ENCODE measurements at places on chromosomes 6 and 20. TPM values are rescaled to one million over a fixed set of nuclear protein-coding genes. Genes with fewer than 3 reads are reported as not detected.
A peak's percentile ranks its signal among the peaks of the same experiment; 100 is the strongest.

BCKDHB gene
- total RNA-seq: 27.3 TPM

FERMT1 gene
- 18.5 TPM for total RNA-seq

TNFRSF6B gene
- not detected for total RNA-seq

UCKL1 gene
- 86.3 TPM for total RNA-seq

GRCh38 chr20:33667676-33668465, 1.1 kb downstream of the ACTL10 start:
- peaks cover 63% of the 10 kb centered on the region for H3K36me3 ChIP-seq
- H3K27ac ChIP-seq: peak overlapping the region; percentile 90
- peak overlapping the region; percentile 77 for H3K4me3 ChIP-seq
- peak; percentile 97 for DNase-seq
- H3K4me1 ChIP-seq: peaks cover 38% of the 10 kb centered on the region
- no peaks in the 10 kb centered on the region for H3K27me3 ChIP-seq

- H3K27me3 ChIP-seq: no peaks in the 10 kb centered on the region
- H3K4me3 ChIP-seq: no peak overlapping the region
- H3K36me3 ChIP-seq: no peaks in the 10 kb centered on the region
- H3K27ac ChIP-seq: no peak overlapping the region
- DNase-seq: no peak
Measured at GRCh38 chr6:20575125-20575524, 40.9 kb downstream of the CDKAL1 start.

DNA sequence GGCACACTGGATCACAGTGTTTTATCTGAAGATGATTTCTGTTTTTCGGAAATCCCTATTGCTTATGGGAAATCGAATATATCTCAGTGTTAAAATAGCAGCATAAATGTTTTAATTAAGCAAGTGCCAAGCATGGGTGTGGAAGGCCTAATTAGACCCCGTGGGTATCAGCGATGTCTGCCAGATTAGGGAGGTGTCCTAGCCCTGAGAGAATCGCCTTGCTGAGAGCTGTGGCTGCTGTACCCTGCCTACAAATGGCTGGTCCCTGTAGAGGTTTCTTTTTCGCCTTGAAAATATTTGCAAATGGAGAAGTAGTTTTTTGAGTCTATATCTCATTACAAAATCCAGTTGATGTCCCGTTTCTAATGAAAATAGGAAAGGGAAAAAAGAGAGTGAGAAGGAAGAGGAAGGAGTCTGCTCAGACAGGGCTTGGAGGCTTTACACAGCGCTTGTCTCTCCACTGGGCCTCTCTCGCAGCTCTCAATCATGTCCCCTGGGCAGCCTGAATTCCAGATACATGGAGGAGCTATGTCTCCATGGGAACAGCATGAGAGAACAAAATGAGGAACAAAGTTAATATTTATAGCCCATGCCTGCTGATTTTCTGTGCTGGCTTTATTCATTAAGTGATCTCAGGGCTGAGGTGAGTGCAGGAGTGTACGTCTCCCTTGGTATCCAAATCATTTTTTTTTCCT, 35.2 kb upstream of the BCLAF1 start:
- no peaks in the 10 kb centered on the region for H3K36me3 ChIP-seq
- H3K27ac ChIP-seq: no peak overlapping the region
- H3K4me1 ChIP-seq: no peaks in the 10 kb centered on the region
- no peak overlapping the region for H3K4me3 ChIP-seq
- no peak for DNase-seq

DNA sequence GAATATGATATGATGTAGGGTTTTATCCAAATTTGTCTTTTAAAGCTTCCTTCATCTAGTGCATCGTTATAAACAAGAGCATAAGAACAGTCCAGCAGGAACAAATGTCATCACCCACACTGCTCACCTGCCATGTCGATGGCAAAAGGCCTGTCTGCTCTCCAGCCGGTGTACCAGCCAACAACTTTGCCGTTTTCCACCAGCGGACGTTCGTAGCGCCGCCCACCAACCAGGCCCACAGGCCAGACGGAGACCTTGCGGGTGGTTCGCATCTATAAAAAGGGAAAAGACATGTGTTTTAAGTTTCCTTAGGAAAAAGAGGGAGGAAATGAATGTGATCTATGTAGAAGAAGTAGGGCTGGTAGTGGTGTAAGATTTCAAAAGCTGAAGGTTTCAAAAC, 62.9 kb downstream of the B3GAT2 start:
- no peaks in the 10 kb centered on the region for H3K4me1 ChIP-seq
- no peak for DNase-seq
- H3K36me3 ChIP-seq: no peaks in the 10 kb centered on the region
- no peak overlapping the region for H3K27ac ChIP-seq

Data from Calu3 (cell line).